ENCODE measurements at places on chromosomes 13 and 19.

GRCh38 chr13:20415306-20415679 is 110.4 kb downstream of the CRYL1 start:
- DNase-seq = no peak

- DNase-seq = no peak
Measured at GRCh38 chr19:1981253-1981652, 34.3 kb downstream of the BTBD2 start.

DNA sequence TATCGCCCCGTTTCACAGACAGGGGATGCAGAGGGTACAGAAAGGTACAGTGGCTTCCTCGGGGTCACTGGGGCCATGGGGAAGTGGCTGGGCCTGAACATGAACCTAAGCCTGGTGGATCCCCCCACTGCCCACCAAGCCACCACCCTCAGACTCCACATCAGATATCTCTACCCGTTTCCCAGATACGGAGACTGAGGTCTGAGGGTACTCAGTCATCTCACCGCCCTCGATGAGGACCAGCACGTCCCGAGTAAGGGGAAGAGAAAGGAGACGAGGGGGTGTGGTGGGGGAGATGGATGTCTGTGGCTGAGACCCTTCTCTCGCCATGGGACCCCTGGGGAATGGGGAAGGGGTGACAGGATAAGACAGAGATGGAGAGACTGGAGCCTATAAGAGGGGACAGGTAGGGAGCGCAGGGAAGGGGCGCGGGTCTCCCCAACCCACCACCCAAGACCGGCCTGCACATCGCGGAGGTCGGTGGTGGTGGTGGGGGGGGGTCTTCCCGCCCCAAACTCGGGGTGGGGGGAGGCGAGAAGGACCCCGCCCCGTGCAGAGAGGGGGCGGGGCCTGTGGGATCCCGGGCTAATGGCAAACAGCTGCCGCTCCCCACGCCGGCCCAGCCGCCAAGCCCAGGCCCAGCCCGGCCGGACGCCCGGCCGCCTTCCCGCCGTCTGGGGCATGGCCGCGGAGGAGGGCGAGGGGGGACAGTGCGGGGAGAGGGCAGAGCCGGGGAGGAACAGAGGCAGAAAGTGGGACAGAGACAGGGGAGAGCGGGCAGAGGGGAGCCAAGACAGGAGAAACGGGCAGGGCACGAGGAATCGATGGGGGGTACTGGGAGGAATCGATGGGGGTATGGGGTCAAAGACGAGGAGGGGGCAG is 698 bp downstream of the KANK2 start:
- peak; percentile 72 for DNase-seq

GRCh38 chr19:18170714-18171255 is 2.8 kb upstream of the IFI30 start:
- no peak for DNase-seq

DNA sequence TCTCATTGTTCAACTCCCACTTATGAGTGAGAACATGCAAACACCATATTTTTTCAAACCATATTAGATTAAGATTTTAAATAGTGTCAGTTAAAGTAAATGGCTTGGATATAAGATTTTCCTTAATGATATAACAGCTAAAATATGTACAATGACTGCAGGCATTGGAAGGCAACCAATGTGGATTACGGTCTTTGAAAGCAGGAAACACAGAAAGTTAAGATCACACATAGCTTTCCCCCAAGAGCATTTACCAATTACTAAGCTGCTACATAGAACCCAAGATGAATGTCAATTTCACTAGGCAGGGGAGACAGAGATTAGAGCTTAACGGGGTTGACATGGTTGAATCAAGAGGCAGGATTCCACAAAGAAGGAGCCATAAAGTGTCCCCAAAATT is 173.2 kb upstream of the TRPC4 start:
- DNase-seq = no peak

- DNase-seq = no peak
Measured at GRCh38 chr13:53045189-53045588, 16.6 kb downstream of the OLFM4 start.

DNA sequence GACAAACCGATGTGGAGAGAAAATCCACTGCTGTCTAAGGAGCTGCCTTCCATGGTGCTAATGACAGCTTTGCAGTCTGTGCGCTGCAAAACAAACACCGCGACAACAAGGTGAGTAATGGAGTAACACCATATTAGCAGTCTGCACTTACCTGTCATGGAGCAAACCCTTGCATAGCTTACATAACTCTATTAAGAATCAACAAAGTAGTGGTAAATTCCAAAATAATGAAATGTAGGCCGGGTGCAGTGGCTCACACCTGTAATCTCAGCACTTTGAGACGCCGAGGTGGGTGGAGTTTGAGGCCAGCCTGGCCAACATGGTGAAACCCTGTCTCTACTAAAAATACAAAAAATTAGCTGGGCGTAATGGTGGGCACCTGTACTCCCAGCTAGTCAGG is 56.2 kb downstream of the PARP4 start:
- no peak for DNase-seq

DNA sequence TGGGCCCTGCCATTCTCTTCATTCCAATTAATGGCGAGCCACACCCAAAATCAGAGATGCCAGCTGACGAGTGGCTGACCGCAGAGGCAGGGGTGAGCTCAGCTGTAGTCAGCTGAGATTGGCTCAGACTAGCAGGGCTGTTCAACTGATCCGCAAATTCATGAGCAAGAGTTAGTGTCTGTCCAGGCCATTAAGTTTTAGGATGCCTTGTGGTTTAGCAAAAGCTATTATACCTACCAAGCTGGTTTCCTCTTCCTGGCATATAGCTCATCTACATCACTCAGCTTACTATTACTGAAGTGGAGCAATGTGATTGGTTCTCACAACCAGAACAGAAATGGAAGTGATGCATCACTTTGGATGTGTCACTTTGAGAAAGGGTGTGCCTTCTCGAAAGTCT is 148.7 kb downstream of the NALCN start:
- DNase-seq = no peak

DNA sequence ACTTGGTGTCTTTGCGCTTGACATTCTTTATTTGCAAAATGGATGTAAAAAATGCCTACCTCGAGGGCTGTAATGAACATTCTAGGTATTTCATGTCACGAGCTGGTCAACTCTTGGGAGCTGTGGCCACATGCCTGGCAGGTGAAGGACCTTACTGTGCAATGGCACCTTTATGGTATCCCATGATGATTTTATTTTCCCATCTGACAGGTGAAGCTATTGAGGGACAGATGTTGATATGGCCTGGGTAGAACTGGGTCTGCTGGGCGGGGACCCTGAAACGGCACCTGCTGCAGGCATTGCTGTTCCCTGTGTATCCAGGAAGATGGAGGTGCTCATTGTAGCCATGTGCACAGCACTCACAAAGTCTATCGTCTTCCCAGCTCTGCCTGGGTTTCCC is 332.2 kb downstream of the TEX29 start:
- DNase-seq = peak; percentile 12

- no peak for DNase-seq
Measured at GRCh38 chr13:74388626-74389025, 254.4 kb upstream of the KLF12 start.

DNA sequence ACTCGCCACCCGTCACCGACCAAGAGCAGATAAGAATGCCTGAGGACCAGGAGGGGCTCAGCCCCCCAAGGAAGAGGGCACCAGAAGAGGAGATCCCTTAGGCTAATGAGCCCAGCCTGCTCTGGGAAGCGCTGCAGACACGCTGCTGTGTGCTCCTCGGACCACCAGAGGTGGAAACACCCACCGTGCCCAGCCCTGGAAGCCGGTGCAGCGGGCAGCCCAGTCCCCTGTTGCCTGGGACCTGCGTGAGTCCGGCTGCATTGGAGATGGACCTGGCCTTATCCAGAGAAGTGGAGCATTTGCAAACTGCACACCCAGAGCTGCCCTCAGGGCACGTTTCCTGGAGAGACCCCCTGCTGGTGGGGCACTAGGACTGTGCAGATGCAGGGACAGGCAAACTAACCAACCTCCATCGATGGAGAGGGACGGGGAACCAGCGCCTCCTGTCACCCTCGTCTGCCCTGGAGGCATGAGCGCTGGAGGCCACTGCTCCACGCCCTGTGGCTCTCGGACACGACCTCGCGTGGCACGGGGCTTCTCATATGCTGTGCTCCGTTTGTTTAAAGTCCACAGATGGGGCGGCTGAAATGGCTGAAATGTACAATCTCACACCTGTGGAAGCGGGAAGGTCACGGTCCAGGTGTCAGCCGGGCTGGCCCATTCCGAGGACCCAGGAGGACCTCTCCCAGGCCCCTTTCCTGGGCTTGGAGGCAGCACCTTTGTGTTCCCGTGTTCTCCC is 153.9 kb downstream of the KDM4B start:
- no peak for DNase-seq

- no peak for DNase-seq
Measured at GRCh38 chr13:23865026-23865425, 24.2 kb downstream of the MIPEP start.

DNA sequence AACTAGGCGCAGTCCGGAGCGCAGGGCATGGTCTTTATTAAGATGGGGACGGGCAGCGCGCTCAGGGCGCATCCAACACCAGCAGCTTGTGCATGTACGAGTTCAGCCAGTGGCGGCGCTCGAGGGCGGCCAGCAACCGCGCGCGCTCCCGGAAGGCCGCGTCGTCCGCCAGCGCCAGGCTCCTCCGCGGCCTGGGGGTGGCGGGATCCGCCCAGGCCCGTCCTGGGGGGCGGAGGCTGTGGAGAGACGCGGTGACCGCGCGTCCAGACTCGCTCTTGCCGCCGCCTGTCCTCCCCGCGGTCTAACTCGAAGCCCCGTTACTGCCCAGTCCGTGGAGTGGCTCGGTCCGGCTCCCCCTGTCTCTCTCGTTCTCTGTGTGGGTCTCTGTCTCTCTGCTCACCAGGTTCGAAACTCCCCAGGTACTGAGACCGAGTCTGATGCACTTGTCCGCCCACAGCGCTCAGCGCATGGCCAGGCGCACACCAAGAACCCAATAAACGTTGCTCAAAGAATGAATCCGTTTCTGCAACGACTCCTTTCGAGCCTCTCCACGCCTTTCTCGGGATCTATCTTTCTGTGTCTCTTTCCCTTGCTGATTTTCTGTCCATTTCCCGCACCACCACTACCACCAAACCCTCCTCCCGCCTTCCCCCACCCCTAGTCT is 702 bp downstream of the PTH2 start:
- peak; percentile 79 for DNase-seq

DNA sequence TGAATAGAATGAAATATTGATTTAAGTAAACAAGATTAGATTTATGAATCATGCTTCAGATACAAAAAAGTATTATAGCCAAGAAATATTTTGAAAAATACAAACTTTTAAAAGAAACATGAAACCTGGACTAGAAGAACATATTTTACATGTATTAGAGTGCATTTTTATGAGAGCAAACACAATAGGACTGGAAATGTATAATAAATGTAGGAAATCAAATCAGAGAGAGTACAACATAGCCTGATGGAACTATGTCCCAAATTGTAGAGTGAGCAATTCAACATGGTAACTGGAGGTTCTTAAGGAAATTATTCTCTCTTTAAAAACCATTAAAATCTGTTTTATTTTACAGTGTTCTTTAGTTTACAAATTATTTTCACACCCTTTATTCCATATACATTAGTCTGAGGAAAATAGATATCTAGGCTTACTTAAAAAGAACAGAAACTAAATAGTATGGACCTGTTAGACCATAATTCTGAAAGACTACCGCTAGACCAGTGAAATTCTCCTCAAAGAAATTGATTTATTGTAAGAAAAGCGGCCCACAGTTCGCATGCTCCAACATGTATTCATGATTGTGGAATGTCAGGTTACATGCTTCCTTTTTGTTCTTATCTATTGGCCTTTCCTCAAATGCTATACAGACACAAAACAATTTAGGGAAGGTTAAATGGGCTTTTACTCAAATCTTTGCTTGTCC is 1526.5 kb upstream of the SLC10A2 start:
- no peak for DNase-seq

DNA sequence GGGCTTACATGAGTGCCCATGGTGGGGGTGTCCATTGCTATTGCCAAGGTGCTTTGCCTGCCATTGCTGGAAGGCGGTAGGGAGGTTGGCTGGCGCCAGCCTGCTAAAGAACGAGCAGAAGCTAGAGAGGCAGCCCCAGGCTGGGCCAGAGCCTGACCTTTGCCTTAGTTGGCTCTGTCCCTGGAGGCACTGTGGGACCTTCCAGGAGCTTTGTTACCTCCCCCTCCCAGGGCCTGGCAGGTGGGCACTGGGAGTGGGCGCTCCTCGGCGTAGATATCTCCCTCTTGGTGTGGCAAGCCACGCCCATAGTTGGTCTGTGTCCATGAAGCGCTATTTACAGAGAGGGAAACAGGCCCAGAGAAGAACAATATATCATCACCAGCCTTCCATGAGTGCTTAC is 2.3 kb upstream of the SLC25A42 start:
- DNase-seq = no peak

- DNase-seq = no peak
Measured at GRCh38 chr19:51651216-51651846, 4.7 kb upstream of the SIGLEC14 start.

DNA sequence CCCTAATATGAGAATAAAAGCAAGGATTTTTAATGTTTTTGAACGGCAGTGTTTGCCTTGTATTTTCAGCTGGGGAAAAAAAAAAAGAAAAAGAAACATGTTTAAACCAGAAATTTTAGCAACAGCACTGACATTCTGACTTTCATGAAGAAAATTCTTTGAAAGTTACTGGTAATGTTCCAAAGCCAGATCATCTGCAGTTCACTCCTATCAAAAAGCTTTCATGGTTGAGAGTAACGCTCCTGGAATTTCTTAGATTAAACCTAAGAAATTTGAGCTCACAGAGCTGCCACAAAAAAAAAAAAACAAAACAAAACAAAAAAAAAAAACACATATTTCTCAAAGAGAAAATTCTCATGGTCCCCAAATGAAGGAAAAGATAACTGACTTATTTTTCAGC is 1106.7 kb downstream of the EFNB2 start:
- DNase-seq = no peak

DNA sequence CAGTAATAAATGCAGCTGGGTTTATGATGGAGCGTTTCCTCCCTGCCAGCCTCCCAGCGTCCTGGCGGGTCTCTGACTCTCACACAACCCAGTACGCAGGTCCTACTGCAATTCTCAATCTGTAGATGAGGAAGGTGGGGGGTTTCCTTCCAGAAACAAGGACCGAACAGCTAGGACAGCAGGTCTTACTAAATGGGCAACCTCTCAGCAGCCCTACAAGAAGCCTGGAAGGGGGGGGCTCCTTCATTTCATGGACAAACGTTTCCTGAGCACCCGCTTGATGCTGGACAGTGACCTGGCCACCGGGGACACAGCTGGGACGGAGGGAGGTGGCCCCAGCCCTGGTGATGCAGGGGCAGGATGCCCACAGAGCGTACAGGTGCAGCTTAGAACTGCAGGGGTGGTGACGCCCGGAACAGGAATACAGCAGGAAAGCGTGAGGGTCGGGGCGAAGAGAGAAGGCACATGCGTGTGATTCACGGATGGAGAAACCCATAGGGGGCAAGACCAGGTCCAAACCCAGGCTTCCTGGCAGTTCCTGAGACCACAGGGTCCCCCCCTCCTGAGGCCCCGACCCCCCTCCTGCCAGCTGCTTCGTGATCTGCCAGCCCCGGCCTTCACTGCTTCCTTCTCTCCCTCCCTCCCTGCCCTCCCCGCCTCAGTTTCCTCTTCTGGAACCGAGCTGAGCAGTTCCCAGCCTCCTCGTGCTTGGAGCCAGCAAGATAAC is 732 bp upstream of the C2CD4C start:
- peak; percentile 54 for DNase-seq

GRCh38 chr19:4712771-4713170 is 10.9 kb downstream of the DPP9 start:
- DNase-seq = no peak

GRCh38 chr13:95741584-95742563 is 64.9 kb downstream of the DNAJC3 start:
- no peak for DNase-seq

GRCh38 chr19:31351056-31351854 is 2.0 kb upstream of the TSHZ3 start:
- DNase-seq = peak; percentile 83

GRCh38 chr13:36188441-36188840 is 25.9 kb downstream of the SOHLH2 start:
- DNase-seq = no peak

Measured in islet precursor cell (in vitro differentiated cells).